ENCODE measurements at places on chromosomes 11 and 22.

GRCh38 chr11:103862802-103863174, 173.7 kb upstream of the DDI1 start:
- DNase-seq, result no peak

- peak; percentile 9 for DNase-seq
Observed at GRCh38 chr11:64919627-64920026, 2.6 kb upstream of the ATG2A start.

DNA sequence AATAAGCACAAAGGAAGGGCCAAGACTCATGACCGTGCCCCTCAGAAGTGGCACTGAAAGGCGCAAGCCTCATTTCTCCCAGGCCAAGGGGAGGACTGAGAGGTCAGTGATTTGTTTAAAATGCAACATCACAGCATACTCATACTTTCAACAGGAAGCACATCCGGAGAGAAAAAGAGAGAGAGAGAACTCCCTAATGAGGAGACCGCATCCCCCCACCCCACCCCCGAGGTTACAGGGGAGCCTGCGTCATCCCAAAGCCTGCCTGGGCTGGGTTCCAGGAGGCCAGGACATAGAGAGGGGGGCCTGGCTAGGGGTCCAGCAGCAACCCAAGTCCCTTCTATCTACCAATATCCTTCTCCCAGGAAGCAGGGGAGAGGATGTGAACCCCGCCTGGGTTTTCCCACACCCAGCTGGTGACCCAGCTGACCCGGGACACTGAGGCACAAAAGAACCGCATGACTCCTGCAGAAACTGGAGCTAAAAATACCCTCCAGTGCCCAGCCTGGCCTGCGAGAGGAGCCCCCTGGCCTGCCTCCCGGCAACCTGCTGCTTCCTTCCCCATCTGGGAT, 3.8 kb downstream of the CSNK1E start:
- peak; percentile 59 for DNase-seq

DNA sequence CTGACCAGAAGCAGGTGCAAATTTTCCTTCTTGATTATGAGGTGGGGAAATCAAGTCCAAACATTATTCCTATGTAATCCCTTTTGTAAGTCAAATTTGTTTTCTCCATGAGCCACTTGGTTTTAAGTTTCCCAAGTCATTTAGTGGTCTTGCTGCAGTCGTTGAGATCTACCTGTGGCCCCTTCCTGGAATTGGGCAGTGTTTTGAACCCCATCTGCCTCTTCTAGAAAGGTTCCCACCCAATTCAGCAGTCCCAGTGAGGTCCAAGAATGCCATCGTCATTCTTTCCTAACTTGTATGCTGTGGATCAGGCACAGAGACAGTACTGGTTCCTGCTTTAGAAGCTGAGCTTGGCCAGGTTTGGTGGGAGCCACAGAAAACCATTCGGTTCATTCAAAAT, 77.8 kb upstream of the GNAZ start:
- DNase-seq, result no peak

DNA sequence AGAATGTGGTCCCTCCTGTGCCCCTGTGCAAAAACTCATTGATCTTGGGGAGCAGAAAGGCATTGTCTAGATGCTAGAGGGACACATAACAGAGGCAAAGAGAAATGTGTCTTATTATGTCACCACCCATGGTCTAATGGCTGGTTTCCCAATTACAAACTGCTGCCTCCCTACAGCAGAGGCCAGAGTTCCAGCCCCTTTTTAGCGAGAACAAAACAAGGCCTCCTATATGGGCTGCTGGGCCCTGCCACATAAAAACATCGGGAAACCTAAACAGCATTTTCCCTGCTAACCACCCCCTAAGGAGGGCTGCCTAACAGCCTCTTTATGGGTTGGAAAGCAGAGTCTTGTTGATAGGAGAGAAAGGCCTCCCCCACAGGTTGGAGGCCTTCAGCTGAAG, 75.2 kb upstream of the CRTAM start:
- DNase-seq, result no peak
